ENCODE measurements at places on chromosomes 4 and X.

DNA sequence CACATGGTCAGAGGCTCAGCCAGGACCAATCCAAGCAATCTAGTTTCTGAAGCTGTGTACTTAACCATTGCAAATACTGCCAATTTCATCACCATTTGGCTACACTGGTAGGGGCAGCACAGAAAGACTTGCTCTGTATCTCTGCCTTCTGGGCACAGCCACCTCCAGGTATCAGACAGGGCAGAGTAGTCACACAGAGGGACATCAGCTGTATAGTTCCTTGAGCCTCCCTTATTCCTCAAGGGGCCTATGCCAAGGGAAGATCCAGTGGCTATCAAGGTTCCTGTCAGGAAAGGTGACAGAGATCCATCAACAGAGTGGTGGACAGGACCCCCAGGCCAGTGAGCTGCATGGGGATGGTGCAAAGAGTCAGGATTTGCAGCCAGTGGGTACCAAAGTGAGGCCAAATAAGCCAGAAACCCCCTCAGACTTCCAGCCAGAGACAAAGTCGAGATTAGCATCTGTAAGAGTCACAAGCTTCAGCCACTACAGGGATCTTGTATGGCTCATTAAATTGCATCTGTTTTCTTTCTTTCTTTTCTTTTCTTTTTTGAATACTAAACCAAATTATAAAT is 381.6 kb upstream of the CPEB2 start:
- no peak for DNase-seq

- no peak for DNase-seq
Observed at GRCh38 chr4:36189511-36190226, 54.6 kb downstream of the ARAP2 start.

- DNase-seq: no peak
Observed at GRCh38 chr4:4578981-4579380, 37.1 kb upstream of the STX18 start.

- DNase-seq: no peak
Observed at GRCh38 chr4:1385373-1386340, 20.6 kb downstream of the NKX1-1 start.

- peak; percentile 45 for DNase-seq
Observed at GRCh38 chr4:61200916-61201526, 895 bp downstream of the ADGRL3 start.

GRCh38 chr4:147913137-147913536 is 181.2 kb downstream of the ARHGAP10 start:
- no peak for DNase-seq

GRCh38 chr4:168622600-168622999 is 125.7 kb downstream of the PALLD start:
- DNase-seq: no peak

- DNase-seq: peak; percentile 61
Observed at GRCh38 chr4:176444741-176445140, 125.0 kb downstream of the SPCS3 start.
